ENCODE measurements at places on chromosomes 3 and 15.

DNA sequence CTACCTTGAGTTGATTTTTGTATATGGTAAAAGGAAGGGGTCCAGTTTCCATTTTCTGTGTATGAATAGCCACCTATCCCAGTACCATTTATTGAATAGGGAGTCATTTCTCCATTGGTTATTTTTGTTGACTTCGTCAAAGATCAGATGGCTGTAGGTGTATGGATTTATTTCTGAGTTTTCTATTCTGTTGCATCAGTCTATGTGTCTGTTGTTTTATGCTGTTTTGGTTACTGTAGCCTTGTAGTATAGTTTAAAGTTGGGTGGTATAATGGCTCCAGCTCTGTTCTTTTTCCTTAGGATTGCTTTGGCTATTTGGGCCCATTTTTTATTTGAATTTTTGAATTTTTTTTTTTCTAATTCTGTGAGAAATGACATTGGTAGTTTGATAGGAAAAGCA lies 125.5 kb upstream of the FGF7 start:
- DNase-seq: no peak

GRCh38 chr3:98361289-98361688 lies 7.6 kb downstream of the OR5K4 start:
- no peak for DNase-seq

GRCh38 chr3:11346416-11346815 lies 74.2 kb downstream of the ATG7 start:
- DNase-seq: no peak

GRCh38 chr15:70857562-70858285 lies 3.8 kb upstream of the LARP6 start:
- no peak for DNase-seq

GRCh38 chr3:119542168-119542767 lies 17.1 kb downstream of the CD80 start:
- DNase-seq: no peak
